ENCODE measurements at places on chromosomes 7 and 10.

- no peak for DNase-seq
These were observed 84.1 kb downstream of the SNX10 start for GRCh38 chr7:26375726-26376174.

GRCh38 chr10:77911535-77912123 is 14.9 kb downstream of the DLG5 start:
- DNase-seq = no peak

- DNase-seq = no peak
These were observed 161.1 kb downstream of the FANK1 start for GRCh38 chr10:126057494-126057893.

- DNase-seq = no peak
These were observed 20.4 kb downstream of the FAM53B start for GRCh38 chr10:124723826-124724225.

GRCh38 chr10:84270708-84271107 is 25.9 kb downstream of the RGR start:
- no peak for DNase-seq

DNA sequence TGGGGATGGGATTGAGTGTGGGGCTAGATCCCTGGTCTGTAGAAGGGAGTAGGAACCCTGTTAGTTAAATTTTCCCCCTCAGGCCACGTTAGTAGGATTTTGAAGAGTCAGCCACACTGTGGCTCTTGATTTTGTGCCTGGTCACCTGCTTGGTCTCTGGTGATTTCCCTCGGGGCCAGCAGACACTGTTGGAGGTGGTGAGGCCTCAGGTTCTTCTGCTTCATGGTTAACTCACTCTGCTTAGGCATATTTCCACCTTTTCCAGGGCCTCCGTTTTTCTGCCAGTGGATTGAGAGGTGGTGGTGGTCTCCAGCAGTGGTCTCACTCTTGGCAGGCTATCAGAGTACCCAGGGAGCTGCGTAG is 4.1 kb downstream of the TSPAN14 start:
- no peak for DNase-seq

GRCh38 chr10:68684413-68684812 is 36.6 kb upstream of the CCAR1 start:
- DNase-seq = no peak

DNA sequence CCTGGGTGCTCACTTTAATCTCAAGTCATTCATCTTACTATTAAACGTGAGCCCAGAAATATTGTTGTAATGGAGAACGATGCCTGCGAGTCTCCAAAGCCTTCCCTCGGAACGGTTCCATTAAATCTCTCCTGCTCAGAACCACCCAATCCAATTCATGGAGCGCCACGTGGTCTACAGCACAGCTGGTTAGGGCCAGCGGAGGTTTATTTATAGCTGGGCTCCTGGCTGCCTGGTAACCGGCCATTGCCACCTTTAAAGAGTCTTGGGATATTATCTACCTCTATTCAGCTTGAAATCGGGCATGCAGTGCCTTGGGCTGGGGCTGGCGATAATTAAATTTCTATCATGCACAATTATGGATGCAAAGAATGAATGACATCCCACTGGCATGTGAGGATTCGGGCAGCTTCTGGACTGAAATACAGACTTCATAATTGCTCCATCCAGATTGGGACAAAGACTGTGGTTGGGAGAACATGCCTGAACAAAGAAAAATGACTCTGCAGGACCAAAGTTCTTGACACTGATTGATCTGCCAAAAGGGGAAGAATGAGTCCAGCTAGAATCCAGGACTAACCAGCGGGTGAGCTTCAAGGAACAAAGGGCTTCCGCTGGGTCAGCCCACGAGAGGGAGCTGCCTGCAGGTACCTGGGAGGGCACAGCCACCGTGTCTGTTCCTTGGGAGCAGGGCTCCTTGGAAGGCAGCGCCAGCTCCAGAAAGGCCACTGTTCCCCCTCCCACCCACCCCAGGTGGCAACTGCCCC is 7.3 kb downstream of the FAM20C start:
- DNase-seq = no peak

- DNase-seq = no peak
These were observed 275.2 kb downstream of the ACTR3B start for GRCh38 chr7:153034791-153035190.

DNA sequence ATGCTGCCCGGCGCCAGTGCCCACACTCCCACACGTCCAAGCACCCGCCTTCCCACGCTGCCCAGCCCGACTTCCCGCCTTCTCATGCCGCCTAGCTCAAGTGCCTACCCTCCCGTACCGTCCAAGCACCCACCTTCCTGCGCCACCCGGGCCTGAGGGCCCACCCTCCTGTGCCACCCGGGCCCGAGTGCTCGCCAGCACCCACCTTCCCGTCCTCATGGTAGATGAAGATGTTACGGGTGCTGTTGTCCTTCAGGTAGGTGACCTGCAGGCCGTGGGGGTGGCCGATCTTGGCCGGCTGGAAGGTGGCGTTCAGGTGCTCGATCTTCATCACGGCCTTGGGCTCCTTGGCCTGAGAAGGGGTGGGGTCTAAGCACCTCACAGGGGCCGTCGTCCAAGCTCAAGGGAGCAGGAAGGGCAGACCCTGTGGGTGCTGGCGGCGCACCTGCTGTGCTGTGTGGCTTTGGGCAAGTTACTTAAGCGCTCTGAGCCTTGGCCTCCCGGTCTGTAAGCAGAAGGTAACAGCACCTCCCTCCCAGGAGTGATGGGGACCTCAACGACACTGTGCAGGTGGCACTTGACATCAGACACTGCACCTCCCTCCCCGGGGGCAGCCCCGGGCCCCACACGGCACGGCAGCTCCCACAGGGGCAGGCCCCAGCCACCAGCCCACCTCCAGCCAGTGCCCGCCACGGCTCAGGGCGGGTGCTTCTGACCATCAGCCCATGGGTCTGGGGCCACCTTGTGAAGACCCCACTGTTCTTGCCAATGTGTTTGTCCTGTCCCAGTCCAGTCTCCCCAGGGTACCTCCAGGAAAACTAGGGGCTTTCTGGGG is 27.8 kb downstream of the GET4 start:
- DNase-seq = no peak

DNA sequence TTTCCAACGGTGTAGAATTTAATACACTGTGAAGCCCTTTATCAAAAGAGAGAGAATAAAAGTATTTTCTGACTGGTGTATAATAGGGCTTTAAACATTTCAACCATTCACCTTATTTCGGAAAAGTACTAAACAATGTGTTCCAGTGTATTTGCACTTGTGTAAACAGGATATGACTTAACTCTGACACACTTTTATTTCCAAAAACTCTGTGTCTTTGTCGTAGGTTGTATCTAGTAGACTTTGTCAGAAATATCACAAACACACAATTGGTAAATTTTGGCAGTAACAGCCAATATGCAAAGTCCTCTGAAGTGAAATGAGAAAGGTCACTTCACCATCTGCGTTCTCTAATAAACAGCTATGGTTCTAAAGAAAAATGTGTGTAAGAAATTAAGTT is 10.3 kb upstream of the TSPAN13 start:
- no peak for DNase-seq

DNA sequence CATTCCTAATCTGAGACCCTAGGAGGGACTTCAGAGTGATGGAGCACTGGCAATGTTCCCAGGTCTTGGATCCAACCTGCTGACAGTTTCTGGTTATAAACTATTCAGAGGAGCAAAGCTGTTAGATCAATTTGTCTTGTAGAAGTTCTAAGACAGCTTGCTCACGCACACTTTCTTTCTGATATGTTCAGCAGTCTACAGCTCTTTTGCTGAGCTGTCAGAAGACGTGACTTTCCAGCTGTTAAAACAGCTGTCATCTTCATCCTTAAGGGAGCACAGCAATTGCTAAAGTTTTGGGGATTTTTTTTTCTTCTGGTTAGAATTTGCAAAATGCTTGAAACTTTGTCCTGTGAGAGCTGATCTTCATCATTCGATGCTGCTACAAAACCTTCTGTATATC is 823.1 kb downstream of the SORCS1 start:
- no peak for DNase-seq

DNA sequence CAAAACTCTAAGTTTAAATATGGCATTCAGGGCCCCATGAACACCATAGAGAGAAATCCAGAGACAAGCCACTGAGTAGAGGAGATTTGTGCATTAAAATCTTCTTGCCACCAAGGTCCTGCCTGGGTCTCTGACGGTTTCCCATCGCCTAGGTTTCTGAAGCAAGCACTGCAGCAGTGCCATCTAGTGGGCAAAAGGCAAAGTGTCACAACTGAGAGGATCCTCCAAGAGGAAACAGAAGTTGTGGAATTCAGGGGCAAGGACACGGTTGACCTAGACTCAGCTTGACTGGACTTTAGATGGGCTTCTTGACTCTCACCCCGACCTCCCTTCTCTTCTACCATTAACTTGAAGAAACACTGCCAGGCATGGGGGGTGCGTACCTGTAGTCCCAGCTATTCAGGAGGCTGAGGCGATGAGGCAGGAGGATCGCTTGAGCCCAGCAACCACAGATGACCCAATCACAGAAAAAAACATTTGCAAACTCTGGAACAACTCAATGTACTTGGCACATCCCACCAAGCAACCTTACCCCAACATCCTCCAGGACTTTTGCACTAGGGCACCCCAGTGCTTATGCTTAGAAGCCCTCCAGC is 604.1 kb downstream of the GALNT17 start:
- peak; percentile 10 for DNase-seq

GRCh38 chr7:135843214-135843613 is 94.6 kb upstream of the FAM180A start:
- DNase-seq = no peak

- DNase-seq = no peak
These were observed 8.7 kb downstream of the ZMIZ2 start for GRCh38 chr7:44757311-44757710.
